ENCODE measurements at places on chromosomes 3 and 15.

DNA sequence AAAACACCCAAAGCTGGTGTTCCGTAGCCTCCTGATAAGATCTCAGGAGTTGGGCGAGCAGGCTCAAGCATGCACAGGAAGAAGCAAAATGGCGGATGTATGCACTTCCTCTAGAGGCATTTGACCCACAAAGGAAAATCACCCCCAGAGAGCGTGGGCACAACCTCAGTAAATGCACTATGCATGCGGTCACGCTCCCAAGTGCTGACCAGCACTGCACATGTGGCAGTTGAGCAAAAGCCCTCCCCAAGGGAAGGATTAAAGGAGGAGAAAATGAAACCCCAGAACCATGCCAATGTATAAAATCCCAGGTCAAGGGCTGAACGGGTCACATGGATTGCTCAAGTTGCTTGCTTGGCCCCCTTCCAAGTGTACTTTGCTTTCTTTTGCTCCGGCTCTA is 289.4 kb upstream of the IGF1R start:
- no peak for DNase-seq

DNA sequence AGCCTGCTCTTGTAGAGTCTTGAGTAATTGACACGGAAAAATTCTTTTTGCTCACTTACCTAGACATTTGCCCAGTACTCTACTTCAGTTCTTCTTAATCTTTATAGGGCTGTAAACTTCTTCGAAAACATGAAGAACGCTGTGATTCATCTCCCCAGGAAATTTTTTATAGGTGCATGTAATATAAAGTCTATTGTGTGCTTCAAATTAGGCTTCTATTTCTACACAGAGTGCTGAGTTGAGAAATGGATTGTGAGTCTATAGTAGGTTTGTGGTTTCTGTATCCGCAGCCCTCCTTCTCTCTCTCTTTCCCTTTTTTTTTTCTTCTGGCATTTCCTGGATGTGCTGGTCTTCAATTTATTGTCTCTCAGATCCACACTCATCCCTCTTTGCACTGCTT is 183.3 kb upstream of the DCBLD2 start:
- DNase-seq = no peak

DNA sequence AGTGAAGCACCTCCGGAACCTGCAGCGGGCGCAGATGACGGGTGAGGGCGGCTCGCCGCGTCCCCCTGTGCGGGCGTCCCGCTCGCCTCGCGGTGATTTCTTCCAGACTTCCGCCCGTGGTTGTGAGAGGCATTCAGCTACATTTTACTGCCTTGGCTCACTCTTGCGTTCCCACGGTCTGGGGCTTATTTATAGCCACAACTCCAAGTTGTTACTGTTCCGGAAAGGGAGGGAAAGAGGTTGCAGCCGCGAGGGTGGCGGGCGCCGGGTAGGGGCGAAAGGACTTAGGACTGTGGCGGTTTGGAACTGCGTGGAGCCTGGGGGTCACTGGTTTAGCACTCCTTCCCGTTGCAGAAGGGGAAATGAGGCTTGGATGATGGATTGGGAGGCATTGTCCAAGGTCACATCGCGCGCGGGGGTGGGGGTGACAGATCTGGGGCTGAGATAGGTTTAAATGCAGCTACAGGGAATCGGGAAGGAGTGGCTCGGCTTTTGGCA is 1.1 kb downstream of the HES1 start:
- peak; percentile 45 for DNase-seq

GRCh38 chr3:175270198-175270837 is 411.2 kb downstream of the NAALADL2 start:
- DNase-seq = no peak

GRCh38 chr3:81743096-81744025 is 18.1 kb downstream of the GBE1 start:
- DNase-seq = no peak

GRCh38 chr3:194023501-194024280 is 112.3 kb upstream of the HES1 start:
- DNase-seq = no peak

DNA sequence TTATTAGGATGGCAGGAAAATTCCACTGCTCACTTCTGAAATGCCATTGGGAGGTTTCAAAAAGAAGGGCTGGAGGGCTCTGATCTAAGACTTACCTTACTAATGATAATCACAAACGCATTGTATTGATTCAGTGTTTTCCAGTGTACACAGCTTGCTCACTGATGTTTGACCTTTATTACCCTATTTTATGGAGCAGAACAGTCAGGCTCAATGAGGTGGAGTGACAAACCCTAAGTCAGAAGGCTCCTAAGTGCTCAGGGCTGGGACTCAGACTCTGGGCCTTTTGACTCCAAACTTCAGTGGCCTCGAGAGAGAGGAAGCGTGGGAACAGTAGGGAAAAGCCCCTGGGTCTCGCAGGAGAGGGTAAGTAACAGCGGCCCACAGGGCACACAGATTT is 20.3 kb upstream of the RAD18 start:
- no peak for DNase-seq

DNA sequence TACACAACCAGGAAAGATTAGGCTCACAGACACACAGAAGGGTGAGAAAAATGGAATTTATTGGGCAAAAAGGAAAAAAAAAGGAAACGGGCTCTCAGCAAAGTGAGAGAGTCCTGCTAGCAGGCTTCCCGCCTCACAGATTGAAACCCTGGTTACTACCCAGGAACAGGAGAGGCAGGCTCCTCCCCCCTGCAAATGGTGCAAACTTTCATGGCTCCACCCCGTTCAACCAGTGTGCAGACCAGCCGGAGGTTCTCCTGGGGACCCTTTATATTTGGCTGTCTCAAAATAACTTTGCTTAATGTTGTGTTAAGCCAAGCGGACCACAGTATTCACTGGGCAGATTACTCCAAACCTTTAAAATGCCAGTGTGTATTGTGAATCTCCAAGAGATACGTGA is 40.3 kb downstream of the IL1RAP start:
- no peak for DNase-seq

- no peak for DNase-seq
Measured at GRCh38 chr3:86381247-86381646, 609.7 kb downstream of the VGLL3 start.

- no peak for DNase-seq
Measured at GRCh38 chr15:85871545-85871944, 76.8 kb upstream of the KLHL25 start.

GRCh38 chr15:54582863-54583643 is 604.8 kb downstream of the UNC13C start:
- no peak for DNase-seq

DNA sequence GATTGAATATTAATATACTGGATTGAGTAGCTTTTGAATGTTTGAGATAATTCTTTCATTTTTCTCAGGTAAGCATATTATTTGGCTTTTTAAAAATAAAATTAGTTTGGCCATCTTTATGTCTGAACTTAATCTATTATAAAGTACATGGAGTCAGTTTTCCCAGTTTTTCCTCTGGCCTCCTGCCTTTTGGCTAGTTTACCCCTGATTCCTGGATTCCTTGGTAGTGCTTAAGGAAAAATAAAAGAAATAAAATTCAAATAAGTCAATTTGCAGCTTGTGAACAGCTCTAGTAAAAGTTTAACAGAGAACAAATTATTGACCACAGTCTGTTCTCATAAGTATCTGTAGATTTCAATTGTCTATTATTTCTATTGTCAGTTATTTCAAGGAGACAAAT is 89.4 kb downstream of the COL6A6 start:
- DNase-seq = no peak

DNA sequence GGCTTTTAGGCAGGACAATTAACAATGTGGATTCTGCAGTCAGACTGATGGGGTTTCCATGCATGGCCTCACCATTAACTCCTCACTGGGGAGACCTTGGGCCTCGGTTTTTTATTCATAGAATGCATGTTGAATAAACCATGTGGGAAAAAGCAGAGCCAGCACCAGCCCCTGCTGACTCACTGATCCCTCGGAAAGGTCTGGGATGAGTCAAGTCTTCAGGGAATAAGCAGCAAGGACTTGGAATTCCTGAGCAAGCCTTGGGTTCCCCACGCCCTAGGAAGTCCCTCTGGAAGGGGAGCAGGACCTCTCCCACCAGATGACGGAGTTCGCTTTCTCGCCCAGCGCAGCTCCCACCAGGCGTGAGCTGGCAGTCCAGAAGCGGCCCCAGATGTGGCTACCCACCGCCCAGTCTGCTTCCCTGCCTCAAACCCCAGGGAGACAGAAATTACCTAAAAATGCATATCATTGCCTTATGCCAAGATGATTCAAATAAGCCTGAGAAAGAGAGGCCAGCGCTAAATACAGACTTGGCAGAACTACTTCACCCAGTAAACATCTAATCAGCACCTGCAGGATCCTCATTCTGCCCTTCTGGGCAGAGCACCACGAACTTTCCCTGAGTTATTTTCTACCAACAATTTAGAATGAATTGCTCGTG is 45.4 kb downstream of the BTD start:
- peak; percentile 53 for DNase-seq

- DNase-seq = no peak
Measured at GRCh38 chr3:2898591-2899353, 211.4 kb downstream of the IL5RA start.

DNA sequence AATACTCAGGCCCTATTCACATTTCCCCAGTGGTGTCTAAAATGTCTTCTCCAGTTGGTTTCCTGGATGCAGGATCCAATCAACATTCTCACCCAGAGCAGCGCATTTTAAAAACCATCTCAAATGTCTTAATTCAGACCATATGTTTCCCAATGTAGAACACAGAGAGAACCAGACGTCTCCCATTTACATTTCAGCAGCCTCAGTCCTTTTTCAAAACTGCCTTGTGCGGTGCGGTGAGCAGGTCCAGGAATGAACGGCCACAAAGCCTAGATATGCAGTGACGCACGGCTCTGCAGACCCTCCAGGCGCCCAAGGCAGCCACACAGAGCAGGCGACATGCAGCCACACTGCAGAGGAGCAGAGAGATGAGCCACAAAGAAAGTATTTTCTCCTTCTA is 66.1 kb upstream of the MEX3B start:
- no peak for DNase-seq

GRCh38 chr15:57606816-57607215 is 15.1 kb downstream of the MYZAP start:
- peak; percentile 48 for DNase-seq

DNA sequence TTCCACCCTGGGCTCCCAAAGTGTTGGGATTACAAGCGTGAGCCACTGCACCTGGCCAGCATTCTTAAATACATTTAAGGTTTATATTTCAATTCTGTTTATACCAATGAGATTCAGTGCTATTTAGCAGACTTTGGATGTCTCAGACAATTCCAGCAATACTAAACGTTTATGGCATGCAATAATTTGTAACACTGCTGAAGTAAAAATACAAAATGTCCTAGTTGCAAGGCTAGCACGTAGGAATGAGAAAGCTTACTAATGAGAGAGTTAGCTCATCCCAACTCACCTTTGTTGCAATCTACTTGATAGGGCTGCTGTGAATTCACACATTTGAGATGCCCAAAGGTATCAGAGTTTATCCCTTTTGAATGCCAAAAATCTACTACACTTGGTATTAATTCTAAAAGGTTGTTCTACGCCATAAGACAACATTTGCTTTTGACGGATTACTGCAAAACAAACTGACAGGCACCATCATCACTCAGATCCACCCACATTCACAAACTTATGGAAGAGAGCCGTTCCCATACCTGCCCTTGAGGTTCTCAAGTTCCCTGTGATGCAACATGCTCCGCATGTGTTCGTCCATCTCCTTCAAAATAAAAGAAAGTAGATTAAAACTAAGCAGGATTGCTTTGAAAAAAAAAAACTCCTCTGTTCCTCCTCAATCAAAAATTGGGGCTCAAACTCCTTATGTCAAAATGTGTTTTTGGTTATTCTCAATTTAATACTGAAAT is 25.3 kb downstream of the ZNF106 start:
- no peak for DNase-seq

DNA sequence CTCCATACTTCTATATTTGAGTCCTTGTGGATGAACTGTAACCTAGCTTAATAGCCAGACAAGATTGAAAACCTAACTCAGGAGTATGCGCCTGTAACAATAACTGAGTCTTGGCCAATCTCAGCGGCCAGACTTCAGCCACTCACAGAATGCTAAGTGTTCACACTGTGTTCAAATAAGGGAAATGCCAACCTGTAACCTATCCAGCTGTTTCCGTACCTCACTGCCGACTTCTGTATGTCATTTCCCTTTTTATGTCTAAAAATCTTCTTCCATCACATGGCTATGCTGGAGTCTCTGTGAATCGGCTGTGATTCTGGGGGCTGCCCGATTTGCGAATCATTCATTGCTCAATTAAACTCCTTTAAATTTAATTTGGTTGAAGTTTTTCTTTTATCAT is 169.2 kb downstream of the NFKBIZ start:
- DNase-seq = no peak

DNA sequence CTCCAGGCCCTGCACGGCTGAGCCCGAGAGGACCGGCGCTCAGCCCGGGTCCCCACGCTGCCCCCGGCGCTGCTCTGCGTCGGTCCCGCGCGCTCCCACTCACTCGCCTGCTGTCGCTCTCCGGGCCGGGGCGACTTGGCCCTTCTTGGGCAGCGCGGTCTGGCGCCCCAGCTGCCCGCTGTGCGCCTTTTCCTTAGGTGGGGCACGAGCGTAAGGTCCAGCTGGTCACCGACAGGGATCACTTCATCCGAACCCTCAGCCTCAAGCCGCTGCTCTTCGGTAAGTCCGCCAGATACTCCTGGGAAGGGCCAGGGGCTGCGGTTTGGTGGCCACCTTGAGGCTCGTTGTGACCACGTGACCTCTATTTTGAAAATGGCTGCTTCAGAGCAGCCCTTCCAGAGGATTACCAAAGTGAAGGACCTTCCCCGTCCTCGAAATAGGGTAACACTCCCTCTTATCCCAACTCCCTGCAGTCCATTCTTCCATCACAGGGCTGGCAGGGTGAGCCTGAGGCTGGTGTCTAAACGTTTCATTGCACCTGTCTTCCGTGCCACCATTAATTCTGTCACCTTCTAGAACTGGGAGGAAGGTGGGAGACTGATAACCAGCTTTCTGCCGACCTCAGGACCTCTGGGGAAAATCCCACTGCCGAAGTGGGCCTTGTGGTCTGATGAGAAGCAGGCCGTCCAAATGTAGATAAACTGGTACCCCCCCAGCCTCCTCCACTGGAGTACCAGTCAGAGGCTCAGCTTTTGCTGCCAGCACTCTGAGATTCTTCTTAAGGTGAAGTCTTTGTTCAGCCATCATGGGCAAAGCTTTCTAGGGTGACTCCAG is 812 bp downstream of the P4HTM start:
- DNase-seq = peak; percentile 29

DNA sequence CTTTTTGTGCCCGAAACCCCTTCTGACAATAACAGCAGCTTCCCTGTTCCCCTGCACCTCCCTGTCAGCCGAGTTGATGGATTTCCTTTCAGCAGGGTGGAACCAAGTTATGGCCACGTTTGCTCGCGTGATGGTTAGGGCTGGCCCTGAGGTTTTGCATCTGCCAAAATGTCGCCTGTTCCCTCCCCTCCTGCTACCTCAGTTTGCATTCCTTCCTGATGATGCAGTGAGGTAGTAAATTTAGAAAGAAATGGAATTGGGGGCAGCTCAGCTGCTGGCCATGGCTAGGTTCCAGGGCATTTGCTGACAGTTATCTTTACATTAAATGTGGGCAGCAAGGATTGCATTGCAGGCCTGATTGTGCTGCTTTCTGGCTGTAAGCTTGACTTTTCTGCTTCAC is 13.2 kb downstream of the LIMD1 start:
- no peak for DNase-seq

GRCh38 chr15:69463182-69463756 is 10.7 kb downstream of the RPLP1 start:
- DNase-seq = no peak

GRCh38 chr15:48389691-48390143 is 58.5 kb downstream of the DUT start:
- DNase-seq = no peak

- no peak for DNase-seq
Measured at GRCh38 chr3:193782747-193783146, 189.7 kb downstream of the OPA1 start.

GRCh38 chr15:51350723-51351122 is 9.3 kb downstream of the GLDN start:
- DNase-seq = no peak

GRCh38 chr15:77029166-77030047 is 34.5 kb downstream of the PSTPIP1 start:
- DNase-seq = no peak
